ENCODE measurements at places on chromosomes 12 and 14.

DNA sequence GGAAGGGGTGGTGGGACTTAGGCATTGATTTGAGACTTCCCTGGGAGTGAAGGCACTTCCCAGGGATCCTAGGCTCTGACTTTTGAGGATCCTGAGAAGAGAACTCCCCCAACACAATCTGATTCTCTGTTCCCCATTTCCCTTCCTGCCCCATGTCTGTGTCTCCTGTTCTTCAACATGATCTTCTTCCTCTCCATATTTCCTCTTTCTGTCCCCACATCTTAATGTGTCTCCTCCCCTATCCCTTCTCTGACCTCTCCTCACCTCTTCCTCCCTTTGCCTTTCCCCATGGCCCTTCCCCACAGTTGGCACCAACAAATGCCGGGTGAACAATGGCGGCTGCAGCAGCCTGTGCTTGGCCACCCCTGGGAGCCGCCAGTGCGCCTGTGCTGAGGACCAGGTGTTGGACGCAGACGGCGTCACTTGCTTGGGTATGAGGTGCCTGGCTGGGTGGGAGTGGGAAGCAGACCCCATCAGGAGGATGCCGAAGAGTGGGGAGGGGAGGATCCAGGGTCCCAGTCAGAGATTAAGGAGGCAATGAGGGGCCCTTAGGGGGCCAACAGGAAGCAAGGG, 15.2 kb upstream of the LRP1-AS start:
- DNase-seq: no peak

DNA sequence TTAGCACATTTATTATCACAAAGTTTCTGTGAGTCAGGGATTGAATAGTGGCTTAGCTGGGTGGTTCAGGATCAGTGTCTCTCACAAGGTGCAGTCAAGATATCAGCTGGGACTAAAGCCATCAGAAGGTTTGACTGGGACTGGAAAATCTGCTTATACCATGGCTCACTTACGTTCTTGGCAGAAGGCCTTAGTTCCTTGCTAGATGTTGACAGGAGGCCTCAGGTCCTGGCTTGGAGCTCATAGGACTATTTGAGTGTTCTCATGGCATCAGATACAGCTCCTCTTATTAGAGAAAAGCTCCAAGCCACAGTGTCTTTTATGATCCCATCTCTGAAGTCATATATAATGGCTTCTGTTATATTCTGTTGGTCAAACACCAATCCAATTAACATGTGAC, 127.3 kb downstream of the SLC6A15 start:
- DNase-seq: no peak

- DNase-seq: no peak
Measured at GRCh38 chr12:26666286-26666685, 166.7 kb downstream of the ITPR2 start.

GRCh38 chr12:32211066-32211899, 104.6 kb downstream of the BICD1 start:
- no peak for DNase-seq

DNA sequence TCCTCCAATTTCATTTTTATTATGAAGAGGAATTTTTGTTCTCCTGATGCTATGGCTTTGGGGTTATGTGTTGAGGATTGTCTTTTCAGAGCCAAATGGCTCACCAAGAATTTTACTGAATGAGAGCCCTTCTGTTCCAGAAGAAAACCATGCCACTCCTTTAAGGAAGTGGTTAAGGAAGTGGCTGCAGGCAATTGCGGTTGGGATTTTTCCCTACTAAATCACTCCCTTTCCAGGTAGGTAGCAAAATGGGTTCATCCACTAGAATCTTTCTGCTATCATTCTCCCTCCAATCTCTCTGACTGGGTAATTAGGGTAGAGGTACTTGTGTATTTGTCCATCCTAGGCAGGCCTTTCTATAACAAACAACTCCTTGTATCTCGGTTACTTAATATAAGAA, 163.1 kb downstream of the TTC8 start:
- DNase-seq: no peak

DNA sequence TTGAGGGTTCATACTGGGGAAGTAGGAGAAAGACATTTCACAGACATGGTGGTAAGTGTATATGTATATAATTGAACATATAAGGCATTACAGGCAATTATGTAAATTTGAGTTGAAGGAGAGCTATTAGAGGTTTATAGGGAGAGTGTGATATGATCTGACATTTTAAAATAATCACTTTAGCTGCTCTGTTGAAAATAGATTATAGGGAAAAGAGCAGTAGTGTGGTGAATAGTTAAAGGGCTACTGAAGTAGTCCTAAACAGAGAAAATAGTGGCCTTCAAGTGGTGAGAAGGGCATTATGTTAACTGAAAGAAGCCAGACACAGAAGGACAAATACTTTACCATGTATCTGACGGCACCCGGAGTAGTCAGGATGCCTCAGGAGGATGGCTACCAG, 234.2 kb downstream of the SLC41A2 start:
- no peak for DNase-seq

DNA sequence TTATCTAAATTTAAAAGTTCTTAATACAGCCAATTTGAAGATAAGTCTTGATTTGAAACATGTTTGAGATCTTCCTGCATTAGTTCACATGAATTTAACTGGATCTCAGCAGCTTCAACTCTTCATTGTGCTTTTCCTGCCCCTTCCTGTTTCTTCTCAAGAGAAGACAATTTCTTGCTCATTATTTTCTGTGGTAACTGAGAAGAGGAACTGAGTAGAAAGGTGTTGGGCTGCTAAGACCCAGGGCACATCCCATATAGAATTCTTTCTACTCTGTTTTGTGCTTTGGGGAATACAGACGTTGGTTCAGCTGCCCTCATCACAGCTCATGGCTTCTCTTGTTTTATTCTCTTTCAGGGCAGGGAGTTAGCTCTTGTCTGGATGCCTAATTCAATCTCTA, 110.2 kb downstream of the SNAPC1 start:
- DNase-seq: no peak

DNA sequence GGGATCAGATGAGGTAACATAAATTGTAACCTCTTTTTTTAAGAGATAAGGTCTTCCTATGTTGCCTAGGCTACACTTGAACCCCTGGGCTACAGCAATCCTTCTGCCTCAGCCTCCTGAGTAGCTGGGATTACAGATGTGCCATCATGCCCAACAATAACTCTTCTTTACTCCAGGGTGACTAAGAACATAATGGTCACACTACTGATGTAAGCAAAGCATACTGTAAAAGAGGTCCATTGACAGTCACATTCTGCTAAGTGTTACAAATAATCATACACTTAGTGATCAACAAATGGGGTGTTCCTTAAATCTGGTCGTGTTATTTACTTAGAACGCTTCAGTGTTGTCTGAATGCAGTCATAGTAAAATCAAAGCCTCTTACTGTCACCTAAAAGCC, 68.9 kb downstream of the EPS8 start:
- no peak for DNase-seq

GRCh38 chr12:24854908-24855307, 94.0 kb downstream of the BCAT1 start:
- DNase-seq: no peak

- no peak for DNase-seq
Measured at GRCh38 chr12:102302553-102302952, 104.9 kb upstream of the PMCH start.

- no peak for DNase-seq
Measured at GRCh38 chr12:130506844-130507243, 169.2 kb downstream of the PIWIL1 start.

Measured in coronary artery (tissue), 2 donors.